ENCODE measurements at places on chromosomes 1 and 21. TPM values are rescaled to one million over a fixed set of nuclear protein-coding genes. Genes with fewer than 3 reads are reported as not detected.

TCHHL1 gene
- total RNA-seq, result not detected

TMEM51 gene
- total RNA-seq, result 3.6 TPM

TARDBP gene
- total RNA-seq, result 36.7 TPM

TAL1 gene
- total RNA-seq, result not detected

TPTE gene
- not detected for total RNA-seq
